Epithelial cell of proximal tubule (primary cell): ENCODE measurements at places on chromosomes 6 and 20. TPM values are rescaled to one million over a fixed set of nuclear protein-coding genes. Genes with fewer than 3 reads are reported as not detected.

GRM1 gene
- total RNA-seq = 0.51 TPM in 1 of 2 replicates, not detected in the other

C2 gene
- not detected in 2 replicates for total RNA-seq

ELOVL4 gene
- 2.1 and 2.6 TPM in 2 replicates for total RNA-seq

DST gene
- total RNA-seq = 75.8 and 97.7 TPM in 2 replicates

PGC gene
- not detected in 2 replicates for total RNA-seq

HLA-DQA2 gene
- total RNA-seq = not detected in 2 replicates

LST1 gene
- total RNA-seq = not detected in 2 replicates
